ENCODE measurements at places on chromosomes 16 and 17. TPM values are rescaled to one million over a fixed set of nuclear protein-coding genes. Genes with fewer than 3 reads are reported as not detected.

AGRP gene
- total RNA-seq, result not detected

TNFRSF13B gene
- not detected for total RNA-seq

CDR2L gene
- total RNA-seq, result 6.4 TPM

KRT16 gene
- 1.9 TPM for total RNA-seq

SUPT6H gene
- 53.1 TPM for total RNA-seq

CDK5R1 gene
- 0.32 TPM for total RNA-seq

TADA2A gene
- total RNA-seq, result 15.9 TPM

CSH1 gene
- not detected for total RNA-seq

SCGB1C2 gene
- total RNA-seq, result not detected

ASIC2 gene
- total RNA-seq, result 0.09 TPM

BCL6B gene
- under 0.01 TPM for total RNA-seq

HYDIN gene
- total RNA-seq, result 0.26 TPM

TRPV3 gene
- 2.8 TPM for total RNA-seq

CLEC3A gene
- total RNA-seq, result not detected

UNC45B gene
- not detected for total RNA-seq

FBXW10 gene
- total RNA-seq, result under 0.01 TPM

SF3B3 gene
- 53.7 TPM for total RNA-seq

FOXF1 gene
- 7.1 TPM for total RNA-seq

KRTAP1-1 gene
- not detected for total RNA-seq

Data from bronchial smooth muscle cell (primary cell).